ENCODE measurements at places on chromosomes 3 and 15. TPM values are rescaled to one million over a fixed set of nuclear protein-coding genes. Genes with fewer than 3 reads are reported as not detected.

DNA sequence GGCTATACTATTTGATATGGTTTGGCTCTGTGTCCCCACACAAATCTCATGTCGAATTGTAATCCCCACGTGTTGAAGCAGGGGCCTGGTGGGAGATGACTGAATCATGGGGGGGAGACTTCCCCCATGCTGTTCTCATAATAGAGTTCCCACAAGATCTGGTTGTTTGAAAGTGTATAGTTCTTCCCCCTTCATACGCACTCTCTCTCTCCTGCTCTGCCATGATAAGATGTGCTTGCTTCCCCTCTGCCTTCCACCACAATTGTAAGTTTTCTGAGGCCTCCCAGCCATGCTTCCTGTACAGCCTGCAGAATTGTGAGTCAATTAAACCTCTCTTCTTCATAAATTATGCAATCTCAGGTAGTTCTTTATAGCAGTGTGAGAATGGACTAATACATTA lies 290.1 kb upstream of the CHRM5 start:
- H3K27me3 ChIP-seq = no peaks in the 10 kb centered on the region
- no peak overlapping the region for H3K27ac ChIP-seq

DNA sequence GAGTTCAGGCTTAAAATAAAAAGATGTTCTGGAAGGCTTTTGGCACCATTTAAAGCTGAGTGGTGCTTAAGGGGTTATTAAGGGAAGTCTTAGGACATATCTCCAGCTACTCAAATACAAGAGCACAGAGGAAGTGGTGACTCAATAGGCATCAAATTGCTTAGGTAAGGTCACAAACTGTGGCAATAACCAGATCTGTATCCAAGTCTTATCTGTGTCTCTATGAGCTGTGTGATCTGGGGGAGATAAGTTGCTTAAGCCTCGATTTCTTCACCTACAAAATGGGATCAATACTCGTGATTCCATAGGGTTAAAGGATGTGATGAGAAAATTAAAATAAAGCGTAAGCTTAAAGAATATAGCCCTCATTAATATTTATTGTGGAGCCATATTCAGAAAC lies 7.6 kb downstream of the HDC start:
- no peak overlapping the region for H3K4me3 ChIP-seq

DNA sequence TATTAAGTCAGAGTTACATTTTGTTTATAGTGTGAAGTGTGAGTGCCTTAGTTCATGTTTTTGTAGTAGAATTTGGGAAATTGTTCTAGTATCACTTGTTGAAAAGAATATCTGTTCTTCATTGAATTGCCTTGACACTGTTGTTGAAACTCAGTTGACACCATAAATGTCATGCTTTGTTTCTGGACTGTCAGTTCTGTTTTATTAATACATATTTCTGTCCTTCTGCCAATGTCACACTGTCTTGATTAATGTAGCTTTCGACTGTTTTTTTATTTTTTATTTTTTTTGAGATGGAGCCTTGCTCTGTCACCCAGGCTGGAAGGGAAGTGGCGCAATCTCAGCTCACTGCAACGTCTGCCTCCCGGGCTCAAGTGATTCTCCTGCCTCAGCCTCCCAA lies 59.1 kb downstream of the CHD2 start:
- DNase-seq = no peak
- H3K27ac ChIP-seq = peak overlapping the region; percentile 22
- H3K27me3 ChIP-seq = no peaks in the 10 kb centered on the region
- H3K36me3 ChIP-seq = peaks cover 1% of the 10 kb centered on the region

The CACNA2D2 gene
- 2.2 TPM for total RNA-seq

DNA sequence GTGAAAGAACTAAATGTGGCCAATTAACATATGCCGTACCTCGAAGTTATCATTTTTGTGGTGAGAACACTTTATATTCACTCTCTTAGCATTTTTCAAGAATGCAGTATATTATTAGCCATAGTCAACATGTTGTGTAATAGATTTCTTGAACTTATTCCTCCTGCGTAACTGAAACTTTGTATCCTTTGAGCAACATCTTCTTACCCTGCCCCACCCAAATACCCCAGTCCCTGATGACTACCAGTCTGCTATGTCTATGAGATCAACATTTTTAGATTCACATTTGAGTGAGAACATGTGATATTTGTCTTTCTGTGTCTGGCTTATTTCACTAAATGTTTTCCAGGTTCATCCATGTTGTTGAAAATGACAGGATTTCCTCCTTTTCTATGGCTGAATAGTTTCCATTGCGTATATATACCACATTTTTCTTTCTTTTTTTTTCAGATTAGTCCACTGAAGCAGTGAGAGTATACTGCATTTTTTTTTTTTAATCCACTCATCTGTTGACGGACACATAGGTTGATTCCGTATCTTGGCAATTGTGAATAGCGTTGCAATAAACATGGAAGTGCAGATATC lies 12.7 kb upstream of the KBTBD8 start:
- H3K4me1 ChIP-seq = no peaks in the 10 kb centered on the region
- H3K27me3 ChIP-seq = no peaks in the 10 kb centered on the region
- H3K36me3 ChIP-seq = no peaks in the 10 kb centered on the region
- no peak overlapping the region for H3K27ac ChIP-seq
- H3K4me3 ChIP-seq = no peak overlapping the region
- no peak for DNase-seq

DNA sequence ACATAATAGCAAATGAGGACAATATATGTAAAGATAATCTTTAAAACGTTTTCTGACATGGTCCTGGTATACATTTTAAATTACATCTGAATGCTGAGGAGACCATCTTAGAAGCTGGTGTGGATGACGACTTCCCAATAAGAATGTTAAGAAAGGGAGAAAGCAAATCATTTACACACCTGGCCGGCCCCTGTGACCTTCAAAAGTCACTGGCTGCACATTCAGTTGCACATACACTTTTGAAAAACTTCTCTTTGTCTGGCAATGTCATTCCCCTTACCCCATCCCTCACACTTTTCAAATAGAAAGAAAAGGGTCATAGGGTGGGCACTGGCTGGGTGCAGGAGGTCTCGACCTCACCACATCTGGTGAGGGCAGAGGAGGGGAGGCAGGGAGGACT lies 391.0 kb downstream of the MECOM start:
- no peak for DNase-seq
- no peaks in the 10 kb centered on the region for H3K36me3 ChIP-seq
- peaks cover 47% of the 10 kb centered on the region for H3K4me1 ChIP-seq
- no peak overlapping the region for H3K4me3 ChIP-seq
- H3K27ac ChIP-seq = peak overlapping the region; percentile 73

The WHAMM gene
- 6.4 TPM for total RNA-seq

The GPR156 gene
- total RNA-seq = not detected

- no peak for DNase-seq
- no peak overlapping the region for H3K4me3 ChIP-seq
- H3K4me1 ChIP-seq = no peaks in the 10 kb centered on the region
- no peak overlapping the region for H3K27ac ChIP-seq
Measured at GRCh38 chr15:36361351-36361870, 218.0 kb upstream of the CDIN1 start.

DNA sequence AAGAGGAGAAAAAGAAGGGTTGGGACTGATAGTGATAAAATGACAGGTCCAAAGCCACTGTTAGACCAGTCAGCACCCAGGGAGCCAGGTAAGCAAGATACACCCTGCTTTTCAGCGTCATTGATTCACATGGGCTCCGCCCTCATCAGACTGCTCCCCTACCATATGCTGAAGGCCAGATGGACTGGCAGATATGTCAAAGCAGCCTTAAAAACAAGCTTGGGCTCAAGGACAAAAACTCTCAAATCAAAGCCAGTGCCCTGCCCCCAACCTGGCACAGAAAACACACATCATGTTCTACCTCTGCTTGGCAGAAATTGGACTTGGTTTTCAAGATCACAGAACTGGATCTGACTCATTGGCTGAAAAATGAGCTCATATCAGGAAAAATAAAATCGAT lies 33.4 kb downstream of the SH3BP5 start:
- H3K27ac ChIP-seq = no peak overlapping the region
- no peaks in the 10 kb centered on the region for H3K27me3 ChIP-seq
- H3K4me3 ChIP-seq = no peak overlapping the region

GRCh38 chr3:71510510-71510909 lies 73.0 kb downstream of the FOXP1 start:
- H3K36me3 ChIP-seq = no peaks in the 10 kb centered on the region
- H3K4me1 ChIP-seq = no peaks in the 10 kb centered on the region
- H3K27ac ChIP-seq = no peak overlapping the region
- H3K4me3 ChIP-seq = no peak overlapping the region

All from transverse colon (tissue), 4 donors.